GM23248 (cell line): ENCODE measurements at places on chromosomes 7 and 10.

- DNase-seq, result peak; percentile 80
Measured at GRCh38 chr7:2632733-2633537, 1.1 kb downstream of the TTYH3 start.

- DNase-seq, result no peak
Measured at GRCh38 chr10:56561336-56561735, 200.3 kb upstream of the ZWINT start.

DNA sequence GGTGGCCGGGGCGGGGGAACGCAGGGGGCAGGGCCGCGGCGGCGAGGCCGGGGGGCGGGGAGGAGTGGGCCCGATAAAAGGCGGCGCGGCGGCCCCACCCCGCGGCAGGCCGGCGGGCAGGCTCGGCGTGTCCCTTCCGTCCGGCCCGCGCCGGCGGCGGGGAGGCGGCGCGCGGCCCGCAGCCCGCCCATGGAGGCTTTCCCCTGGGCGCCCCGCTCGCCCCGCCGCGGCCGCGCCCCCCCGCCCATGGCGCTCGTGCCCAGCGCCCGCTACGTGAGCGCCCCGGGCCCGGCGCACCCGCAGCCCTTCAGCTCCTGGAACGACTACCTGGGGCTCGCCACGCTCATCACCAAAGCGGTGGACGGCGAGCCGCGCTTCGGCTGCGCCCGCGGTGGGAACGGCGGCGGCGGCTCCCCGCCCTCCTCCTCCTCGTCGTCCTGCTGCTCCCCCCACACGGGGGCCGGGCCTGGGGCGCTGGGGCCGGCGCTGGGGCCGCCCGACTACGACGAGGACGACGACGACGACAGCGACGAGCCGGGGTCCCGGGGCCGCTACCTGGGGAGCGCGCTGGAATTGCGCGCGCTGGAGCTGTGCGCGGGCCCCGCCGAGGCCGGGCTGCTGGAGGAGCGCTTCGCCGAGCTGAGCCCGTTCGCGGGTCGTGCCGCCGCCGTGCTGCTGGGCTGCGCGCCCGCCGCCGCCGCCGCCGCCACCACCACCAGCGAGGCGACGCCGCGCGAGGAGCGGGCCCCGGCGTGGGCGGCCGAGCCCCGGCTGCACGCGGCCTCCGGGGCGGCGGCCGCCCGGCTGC, at the start of gene NANOS1:
TSS of gene NANOS1 (plus strand) at position 102 of the 808 bp plus-strand sequence. CDS start at position 190, 88 bp downstream.
- peak; percentile 58 for DNase-seq

GRCh38 chr10:25049966-25050365, 33.6 kb downstream of the THNSL1 start:
- peak; percentile 49 for DNase-seq

DNA sequence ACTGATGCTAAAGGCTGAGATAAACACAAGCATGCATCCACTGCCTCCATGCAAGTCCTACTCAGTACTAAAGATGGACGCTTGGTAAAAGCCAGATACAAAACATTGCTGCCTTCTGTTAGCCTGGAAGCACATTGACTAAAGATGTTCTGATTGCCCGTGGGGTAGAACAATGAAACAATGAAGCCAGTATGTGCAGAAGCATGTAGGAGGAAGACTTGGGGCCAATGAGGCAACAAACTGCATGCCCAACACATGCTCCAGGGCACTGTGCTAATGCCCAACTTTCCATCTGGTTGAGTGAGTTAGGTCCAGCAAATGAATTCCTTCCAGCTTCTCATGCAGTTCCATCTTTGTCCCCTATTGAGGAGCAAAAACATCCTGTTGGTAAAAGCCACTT, 1245.5 kb downstream of the GATA3 start:
- DNase-seq, result no peak

DNA sequence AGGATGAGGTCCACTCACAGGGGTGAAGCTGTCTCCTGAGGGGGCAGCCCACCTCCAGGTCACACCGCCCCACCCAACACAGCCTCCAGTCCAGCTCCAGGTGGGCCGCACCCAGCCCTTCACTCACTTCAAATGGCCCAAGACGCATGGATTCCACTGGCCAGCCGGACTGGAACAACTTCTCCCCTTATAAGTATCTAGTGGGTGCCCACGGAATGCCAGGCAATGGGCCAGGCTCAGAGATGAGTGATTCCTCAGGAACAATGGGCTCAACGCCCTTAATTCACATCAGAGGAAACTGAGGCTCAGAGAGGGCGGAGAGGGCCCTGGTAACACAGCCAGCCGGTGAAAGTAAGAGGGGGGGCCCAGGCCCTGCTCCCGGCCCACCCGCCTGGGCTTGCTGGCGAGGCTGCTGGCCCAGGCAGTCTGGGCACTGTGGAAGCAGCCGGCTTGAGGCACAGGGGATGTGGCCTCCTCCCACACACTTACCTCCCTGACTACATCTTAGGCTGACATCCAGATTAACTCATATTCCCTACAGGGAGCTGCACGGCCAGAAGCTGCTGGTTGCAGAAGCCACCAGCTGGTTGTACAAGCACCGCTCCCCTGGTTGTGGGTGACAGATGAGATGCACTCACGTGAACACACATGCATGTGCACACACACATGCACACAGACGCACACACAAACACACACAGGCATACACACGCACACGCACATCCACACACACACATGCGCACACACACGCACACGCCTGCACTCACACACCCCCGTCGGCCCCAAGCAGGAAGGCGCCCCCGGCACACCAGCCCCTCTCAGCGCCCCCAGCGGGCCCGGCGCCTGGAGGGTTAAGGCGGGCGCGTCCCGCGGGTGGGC, 1.0 kb upstream of the FAM20C start:
- peak; percentile 96 for DNase-seq

DNA sequence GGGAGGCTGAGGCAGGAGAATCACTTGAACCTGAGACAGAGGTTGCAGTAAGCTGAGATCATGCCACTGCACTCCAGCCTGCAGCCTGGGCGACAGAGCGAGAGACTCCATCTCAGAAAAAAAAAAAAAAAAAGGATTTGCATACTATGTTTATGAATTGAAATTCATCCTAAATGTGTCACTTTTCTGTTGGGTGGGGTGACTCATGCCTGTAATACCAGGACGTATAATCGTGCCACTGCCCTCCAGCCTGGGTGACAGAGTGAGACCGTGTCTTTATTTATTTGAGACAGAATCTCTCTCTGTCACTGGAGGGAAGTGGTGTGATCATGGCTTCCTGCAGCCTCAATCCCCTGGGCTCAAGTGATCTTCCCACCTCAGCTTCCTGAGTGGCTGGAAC, 5.8 kb downstream of the ZNF212 start:
- peak; percentile 65 for DNase-seq

DNA sequence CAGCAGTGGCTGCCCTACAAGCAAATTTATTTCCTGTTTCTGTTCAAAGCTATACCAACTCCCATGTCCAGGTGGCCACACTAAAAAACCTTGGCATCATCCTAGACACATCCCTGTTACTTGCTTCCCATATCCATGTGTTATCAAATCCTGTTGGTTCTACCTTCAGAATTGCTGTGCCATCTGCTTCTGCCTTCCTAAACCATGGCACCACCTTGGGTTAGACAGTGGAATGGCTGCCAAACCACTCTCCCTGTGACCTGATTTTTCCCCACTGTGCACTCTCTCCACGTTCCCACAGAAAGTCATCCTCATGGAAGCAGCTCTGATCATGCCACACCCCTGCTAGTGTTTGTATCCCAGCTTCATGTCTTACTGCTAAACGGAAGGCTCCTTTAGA, 697.6 kb upstream of the GALNT17 start:
- DNase-seq, result peak; percentile 2

DNA sequence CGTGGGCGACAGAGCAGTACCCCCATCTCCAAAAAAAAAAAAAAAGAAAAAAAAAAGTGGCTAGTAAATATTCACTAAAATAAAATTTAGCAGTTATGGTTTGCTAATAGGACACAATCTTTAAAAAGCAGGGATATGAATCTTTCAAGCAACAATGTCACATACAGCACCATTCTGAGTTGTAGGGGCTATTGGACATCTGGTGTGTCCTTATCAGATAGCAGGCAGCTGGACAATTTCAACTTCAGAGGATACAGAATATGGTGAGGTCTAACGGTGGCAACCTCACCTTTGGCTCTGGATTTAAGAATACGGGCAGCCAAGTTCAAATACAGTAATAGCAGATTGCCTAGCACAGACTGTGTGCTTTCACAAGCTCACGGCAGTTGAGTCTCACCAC, 51.1 kb downstream of the SLC37A3 start:
- DNase-seq, result no peak

DNA sequence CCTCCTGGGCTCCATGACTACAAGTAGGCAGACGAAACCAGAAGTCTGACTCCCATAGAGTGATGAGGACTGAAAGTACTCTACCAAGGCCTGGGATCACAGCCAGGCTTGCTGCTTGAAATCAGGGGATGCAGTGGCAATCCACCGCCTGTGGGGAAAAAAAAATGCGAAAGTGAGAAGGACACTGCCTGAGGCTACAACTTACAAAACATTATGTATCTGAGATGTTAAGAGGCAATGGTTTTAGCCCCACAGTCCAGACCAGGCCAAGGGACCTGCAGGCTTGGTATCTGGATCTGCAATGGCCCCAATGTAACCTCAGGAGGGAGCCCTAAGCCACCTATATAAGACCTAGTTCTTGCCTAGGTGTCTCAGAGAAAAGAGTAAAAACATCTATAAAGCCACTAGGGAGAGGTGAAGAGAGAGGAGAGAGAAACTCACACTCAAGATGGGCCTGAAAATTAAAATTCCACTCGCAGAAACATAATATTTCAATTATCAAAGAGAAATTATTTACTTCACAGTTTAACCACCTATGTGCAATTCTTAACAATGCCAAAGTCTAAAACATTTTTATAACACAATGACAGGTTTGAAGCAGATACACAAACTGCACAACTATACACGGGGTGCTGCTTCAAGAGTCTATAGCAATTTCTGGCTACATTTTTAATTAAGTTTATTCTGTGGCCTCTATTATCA, 13.9 kb downstream of the DNAJC1 start:
- DNase-seq, result peak; percentile 91

- DNase-seq, result no peak
Measured at GRCh38 chr10:69963178-69963834, 89.3 kb upstream of the MACROH2A2 start.

DNA sequence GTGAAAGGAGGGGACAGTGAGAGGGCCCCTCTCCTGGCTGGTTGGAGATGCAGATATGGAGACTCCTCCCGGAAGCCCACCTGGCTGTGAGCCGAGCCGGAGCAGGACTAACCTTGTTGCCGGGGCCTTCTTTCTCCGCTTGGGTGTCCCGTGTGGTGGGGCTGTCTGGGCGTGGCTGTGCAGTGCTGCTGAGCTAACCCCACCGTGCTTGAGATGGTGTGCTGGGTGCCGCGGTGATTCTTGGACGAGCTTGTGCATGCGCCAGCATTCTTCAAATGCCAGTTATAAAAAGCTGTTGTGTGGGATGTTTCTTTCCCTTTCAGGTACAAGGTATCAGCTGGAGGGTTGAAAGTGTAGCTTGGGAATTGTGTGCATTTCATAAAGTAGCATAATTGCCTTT, 48.8 kb downstream of the DAGLB start:
- DNase-seq, result peak; percentile 31

GRCh38 chr10:22633106-22633505, 81.3 kb downstream of the PIP4K2A start:
- no peak for DNase-seq

DNA sequence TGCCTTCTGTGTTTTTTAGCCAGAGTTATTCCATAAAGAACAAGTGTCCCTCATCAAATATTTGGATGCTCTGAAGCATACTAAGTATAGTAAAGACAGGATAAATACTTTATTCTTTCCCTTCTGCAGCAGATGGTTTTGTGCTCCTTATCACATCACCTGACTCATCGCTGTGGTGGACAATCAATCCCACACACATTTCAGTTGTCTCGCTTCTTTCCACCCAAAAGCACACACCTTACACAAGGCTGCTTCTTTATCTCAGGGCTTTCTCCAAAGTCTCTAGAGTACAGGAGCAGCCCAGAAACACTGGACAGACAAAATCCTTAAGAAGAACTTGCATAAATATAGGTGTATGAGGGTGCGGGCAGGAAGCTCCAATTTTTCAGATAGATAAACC, 43.4 kb downstream of the IGF2BP3 start:
- peak; percentile 4 for DNase-seq

DNA sequence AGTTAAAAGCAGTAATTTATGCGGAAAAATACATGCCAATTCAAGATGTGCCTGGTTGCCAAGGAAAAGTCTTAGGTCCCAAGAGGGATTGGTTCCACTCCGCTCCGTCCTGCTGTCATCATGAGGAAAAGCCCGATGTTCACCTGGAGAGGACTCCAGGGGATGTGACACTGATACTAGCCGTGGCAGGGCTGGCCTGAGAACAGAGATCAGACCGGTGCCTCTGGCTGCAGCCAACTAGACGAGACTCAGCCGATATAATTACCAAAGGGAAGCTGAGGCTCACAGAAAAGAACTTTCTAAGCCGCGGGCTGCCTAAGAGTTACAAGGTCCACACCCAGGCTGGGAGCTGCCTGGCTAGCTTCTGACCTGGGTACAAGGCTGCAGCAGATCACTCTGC, 81.3 kb upstream of the UNC5B start:
- DNase-seq, result no peak

DNA sequence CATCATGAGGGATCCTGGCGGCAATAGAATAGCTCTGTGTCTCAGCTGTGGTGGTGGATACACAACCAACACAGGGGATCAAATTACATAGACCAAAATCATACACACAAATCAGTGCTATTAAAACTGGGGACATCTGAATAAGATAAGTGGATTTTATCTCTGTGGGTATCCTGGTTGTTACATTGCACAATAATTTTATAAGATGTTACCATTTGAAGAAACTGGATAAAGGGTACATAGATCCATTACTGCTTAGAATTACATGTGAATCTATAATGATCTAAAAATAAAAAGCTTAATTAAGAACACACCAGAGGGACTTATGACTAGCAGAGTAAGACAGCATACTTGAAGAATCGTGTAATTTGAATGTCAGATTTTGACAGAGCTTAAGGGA, 8.2 kb upstream of the FAM3C start:
- no peak for DNase-seq

DNA sequence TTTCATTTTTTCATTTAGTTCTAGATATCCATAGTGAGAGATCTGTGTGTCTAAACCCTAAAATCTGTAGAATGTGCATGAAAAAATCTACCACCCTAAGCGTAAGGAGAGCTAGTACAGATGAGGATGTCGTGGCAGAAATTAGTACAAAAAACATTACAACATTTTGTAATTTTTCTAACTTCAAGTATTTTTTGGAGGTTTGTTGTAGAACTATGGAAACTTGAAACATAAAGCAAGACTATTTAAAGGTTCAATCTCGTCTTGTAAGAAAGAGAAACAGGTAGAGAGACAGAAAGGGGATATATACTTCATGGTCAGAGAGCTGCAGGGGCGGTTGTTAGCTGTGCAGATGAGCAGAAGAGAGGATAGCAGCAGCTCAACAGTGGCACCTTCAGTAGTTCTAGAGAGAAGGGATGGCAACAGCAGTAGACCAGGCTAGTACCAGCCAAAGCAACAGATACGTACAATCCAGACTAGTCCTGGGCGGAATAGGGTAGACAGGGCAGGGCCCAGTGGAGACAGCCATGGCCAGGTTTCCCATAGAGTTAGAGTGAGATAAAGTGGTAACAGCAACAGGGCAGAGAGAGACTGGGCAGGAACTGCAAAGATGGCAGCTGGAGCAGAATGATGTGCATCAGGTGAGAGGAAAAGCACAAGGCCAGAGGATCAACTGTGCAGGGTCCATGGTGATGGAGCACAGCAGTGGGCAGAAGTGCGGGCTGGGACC, 145.2 kb downstream of the FRMD4A start:
- DNase-seq, result peak; percentile 4

GRCh38 chr7:113204415-113204814, 86.1 kb upstream of the SMIM30 start:
- DNase-seq, result no peak
